ENCODE measurements at places on chromosomes 5 and 9.

DNA sequence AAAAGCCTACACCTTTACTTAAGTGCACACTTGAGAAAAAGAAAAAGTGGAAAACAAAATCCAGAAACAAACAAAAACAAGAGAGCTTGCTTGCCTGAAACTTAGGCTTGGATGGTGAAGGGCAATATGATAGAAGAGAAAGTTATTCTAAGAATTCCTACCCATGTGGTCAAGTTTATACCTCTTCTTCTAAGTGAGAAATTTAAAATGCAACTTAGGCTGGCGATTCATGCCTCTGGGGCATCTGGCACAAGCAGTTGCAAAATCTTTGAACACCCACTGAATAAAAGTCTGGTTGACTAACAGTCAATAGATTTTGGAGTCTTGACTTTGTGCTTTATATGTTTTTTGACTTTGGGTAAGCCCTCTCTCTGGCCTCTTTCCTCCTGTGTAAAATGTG lies 239.6 kb downstream of the KDM4C start:
- no peak for DNase-seq

- DNase-seq, result no peak
These were observed at the start of gene GPX8 for GRCh38 chr5:55159763-55160492. TSS of gene GPX8 (plus strand) at chr5:55160171. CDS start at chr5:55160193, 22 bp downstream.

DNA sequence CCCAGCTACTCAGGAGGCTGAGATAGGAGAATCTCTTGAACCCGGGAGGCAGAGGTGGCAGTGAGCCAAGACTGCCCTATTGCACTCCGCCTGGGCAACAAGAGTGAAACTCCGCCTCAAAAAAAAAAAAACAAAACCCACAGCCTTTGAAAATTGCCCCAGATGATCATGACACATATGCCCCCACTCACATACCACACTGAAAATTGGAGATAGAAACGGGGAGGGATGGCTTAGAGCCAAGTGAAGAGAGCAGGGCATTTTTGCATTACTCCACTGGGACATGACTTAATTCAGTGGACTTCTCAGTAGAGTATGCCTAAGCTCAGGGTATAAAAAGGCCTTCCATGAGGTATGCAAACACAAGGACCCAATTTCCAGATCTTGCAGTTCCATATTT lies 309.3 kb downstream of the BNC2 start:
- DNase-seq, result no peak

DNA sequence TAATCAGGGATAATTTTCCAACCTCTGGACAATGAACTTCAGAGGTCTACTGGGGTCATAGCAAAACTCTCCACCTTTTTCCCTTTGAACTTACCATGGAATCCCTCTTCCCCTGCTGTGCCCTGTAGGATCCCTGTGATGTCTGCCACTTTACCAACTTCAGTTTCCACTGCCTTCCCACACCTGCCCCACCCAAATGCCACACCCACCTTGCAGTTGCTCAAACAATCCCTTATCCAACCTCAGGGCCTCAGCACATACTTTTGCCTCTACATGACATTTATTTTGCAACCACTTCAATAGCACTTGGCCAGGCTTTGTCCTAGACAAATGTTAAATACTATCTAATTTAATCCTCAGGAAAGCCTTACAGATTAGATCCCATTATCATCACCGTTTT lies 463.7 kb upstream of the WWC1 start:
- DNase-seq, result no peak

GRCh38 chr5:137833463-137833862 lies 34.2 kb upstream of the MYOT start:
- DNase-seq, result no peak

Measured in stimulated activated CD4-positive, alpha-beta T cell treated with anti-CD3 and anti-CD28 coated beads, Interleukin-15, amount 100 ng/mL, for 1 hour (primary cell).